ENCODE measurements at places on chromosomes 6 and 20.

DNA sequence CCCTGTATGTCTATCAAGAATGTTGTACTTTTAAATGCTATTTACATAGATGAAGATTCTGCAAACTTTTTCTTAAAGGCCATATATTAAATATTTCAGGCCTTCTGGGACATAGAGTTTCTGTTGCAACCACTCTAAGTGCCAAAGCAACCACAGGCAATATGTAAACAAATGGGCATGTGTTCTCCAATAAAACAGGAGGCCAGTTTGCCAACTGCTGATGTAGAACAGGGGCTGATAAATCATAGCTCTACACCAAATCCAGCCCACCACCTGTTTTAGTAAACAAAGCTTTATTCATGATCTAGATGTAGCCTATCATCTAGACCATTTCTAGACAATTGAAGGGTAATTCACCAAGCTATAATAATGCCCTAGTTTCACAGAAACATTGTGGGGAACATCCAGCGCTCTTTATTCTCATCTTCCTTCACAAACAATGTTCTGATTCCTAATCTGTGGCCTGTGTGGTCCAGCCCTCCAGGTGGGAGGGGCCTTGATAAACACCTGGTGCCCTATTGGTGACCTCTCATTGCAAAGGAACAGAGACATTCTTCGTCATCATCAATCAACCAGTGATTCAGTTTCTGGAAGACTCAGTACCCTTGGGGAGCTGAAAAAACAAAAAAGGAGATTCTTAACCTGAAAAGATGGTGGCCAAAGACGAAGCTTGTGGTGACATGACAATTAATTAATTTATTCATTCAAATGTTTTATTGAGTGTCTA, 80.2 kb downstream of the PREP start:
- no peak for DNase-seq

GRCh38 chr6:63963769-63964315, 328.2 kb downstream of the PHF3 start:
- no peak for DNase-seq

- DNase-seq, result no peak
Measured at GRCh38 chr20:58901488-58902402, 49.2 kb downstream of the GNAS start.

DNA sequence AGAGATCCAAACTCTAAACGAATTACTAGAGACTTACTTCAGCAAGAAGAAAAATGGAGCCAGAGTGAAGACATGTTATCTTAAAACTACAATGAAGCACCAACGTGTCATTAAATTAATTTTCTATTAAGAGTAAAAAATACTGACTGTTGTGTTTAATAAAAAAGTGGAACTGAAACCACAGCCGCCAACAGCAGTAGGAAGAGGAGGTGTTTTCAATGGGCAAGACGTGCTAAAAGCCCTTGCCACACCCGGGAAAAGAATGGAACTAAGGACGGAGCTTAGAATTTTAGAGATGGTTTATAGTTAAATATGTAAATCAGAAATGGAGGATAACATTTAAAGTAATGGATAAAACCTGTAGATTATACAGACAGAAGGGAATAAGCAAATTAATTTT, 608.7 kb downstream of the TFAP2A start:
- no peak for DNase-seq

DNA sequence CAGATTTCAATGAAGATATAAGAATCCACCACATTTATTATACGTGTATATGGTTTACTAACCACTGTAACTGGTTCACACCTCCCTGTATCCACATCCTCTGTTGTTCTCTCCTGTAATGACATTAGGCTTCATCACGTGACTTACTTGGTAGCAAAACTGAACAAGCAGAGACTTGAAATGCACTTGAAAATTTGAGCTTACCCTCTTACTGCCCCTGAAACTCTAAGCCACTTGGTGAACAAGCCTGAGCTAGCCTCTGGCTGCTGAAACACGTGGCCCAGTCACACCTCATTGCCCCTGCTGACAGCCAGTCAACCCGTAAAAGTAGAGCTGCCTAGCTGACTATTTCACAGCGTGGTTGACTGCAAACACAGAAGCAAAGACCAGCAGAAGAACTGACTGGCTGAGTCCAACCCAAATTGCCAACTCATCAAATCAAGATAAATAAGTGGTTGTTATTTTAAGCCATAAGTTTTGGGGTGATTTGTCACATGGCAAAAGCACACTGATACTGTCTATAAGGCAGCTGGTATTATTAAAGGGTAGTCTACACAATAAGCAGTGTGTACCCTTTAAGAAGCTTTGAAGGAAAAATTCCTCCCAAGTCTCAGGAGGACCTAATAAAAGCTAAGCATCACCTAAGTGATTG, 109.0 kb downstream of the RALGAPA2 start:
- no peak for DNase-seq

DNA sequence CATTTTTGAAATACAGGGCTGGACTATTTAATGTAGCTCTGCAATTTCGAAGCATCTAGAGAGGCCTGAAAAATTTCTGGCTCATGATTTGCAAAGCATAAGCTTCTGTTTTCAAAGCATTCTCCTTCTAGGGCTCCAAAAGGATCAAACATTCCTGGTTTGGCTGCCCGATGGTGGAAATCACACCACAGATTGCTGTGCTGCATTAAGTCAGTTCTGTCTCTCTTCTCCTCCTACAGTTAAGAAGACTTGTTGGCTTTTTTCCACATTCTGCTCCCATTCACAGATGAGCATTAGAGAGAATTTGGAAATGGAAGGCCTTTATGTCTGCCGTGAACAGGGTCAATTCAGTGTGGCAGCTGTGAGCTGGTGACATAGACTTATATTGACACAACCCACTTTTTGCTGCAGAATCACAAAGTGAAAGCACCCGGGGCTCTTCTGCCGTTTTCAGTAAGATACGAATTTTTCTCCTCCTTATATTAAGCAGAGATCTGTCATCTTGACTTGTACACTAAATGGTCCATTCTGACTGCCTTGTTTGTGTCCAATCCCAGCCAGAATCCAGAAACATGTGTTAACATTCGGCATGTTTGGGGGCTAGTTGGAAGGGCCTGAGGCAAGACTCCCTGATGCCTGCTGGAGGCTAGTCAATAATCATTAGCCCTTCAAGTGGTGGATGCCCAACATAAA, 330.8 kb upstream of the DEFB112 start:
- no peak for DNase-seq

- DNase-seq, result no peak
Measured at GRCh38 chr6:144876689-144877088, 591.6 kb downstream of the UTRN start.

- peak; percentile 57 for DNase-seq
Measured at GRCh38 chr6:30884521-30885480, 482 bp downstream of the DDR1 start.

- no peak for DNase-seq
Measured at GRCh38 chr20:62357681-62358080, 9.4 kb downstream of the LAMA5 start.

DNA sequence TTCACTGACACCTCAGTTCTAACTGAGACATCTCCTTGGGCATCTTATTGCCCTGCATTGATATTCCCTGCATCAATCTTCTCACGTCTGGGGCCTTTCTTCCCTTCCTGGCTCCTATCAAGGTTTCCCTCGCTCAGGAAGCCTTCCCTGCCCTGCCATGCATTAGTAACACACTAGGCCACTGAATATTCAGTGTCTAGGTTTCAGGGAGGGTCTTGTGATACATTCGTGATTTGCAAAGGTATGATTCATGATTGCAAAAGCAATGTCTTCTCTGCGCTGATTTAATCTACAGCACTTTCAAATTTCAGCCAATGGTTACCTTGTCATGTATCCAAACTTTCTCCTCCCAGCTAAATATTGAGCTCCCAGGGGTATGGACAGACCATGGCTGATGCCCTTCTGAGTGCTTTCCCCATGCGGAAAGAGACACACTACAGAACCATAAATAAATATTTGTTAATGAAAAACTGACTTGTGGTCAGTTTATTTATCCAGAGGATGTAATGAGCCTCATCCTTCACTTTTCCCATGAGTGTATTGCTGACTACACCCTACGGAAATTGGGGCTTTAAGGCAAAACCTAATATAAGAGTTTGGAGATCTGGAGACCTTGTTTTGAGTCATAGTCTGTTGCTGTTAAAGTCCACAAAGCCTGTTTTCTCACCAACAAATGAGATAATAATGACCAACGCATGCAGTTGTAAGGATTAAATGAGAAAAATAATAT, 21.6 kb upstream of the PCSK2 start:
- no peak for DNase-seq

DNA sequence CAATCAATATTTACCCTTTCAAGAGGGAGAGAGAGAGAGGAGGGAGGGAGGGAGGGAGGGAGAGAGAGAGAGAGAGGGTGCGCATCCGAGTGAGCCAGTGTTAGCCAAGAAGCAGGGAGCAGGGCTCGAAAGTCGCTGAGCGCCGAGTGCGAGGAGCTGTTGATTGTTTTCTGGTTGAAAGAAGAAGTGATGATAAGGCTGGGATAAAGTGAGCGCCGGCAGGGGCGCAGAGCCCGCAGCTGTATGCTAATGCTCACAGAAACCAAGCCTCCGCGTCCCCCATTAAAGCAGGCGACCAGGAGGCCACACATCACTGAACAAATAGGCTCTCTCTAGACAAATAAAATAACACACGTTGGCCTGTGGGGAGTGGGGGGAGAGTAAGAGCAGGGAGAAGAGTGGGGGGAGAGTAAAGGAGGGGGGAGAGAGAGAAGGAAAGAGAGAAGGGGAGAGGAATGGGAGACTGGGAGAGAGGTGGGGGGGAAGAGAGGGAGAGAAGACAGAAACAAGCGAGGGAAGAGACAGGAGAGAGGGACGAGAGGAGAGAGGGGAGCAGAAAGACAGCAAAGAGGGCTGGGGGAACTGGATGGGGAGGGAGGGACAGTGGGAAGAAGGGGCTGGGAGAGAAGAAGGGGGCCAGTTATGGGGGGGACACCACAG, 5.0 kb upstream of the INSM1 start:
- peak; percentile 65 for DNase-seq

- DNase-seq, result no peak
Measured at GRCh38 chr6:118603372-118603771, 48.0 kb downstream of the CEP85L start.

GRCh38 chr20:18686696-18687095, 98.8 kb downstream of the DTD1 start:
- no peak for DNase-seq

DNA sequence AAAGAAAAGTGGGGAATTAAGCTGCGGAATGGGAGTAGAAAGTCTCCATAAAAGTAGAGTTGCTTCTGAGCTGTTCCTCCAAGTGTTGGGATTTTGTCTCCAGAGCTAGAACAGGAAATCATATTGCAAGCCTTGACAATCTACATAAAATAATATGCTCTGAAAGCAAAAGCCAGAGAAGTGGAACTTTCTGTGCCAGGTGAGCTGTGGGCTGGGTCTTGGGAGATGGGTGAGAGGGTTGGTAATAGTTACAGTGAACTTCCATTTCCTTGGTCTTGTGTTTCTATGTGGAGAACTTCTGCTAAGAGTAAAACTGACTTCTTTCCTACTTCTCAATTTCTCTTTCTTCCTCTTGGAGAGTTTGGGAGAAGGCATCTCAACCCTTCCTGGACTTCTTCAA, 6.3 kb upstream of the HMGN4 start:
- no peak for DNase-seq

GRCh38 chr6:79650950-79651349, 19.8 kb downstream of the SH3BGRL2 start:
- no peak for DNase-seq

DNA sequence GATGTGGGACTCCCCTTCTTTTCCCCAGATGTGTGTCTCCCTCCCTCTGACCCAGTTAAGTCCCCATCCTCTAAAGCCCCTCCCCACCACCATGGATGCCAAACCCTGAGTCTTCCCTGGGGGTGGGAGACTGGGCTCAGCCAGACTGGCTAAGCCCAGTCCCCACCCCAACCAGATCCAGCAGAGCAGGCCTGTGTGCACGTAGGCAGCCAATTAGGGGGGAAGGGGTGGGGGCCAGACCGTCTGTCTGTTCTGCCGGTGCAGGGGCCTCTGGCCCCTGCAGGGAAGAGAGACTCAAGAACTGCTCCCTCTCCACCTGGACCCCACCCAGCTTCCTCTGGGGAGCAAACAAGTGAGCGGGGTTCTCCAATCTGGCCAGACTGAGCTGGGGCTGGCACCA, 605 bp downstream of the COX4I2 start:
- DNase-seq, result no peak

- no peak for DNase-seq
Measured at GRCh38 chr6:148761527-148762011, 14.7 kb downstream of the UST start.

- no peak for DNase-seq
Measured at GRCh38 chr6:42742116-42742894, 3.6 kb downstream of the TBCC start.

DNA sequence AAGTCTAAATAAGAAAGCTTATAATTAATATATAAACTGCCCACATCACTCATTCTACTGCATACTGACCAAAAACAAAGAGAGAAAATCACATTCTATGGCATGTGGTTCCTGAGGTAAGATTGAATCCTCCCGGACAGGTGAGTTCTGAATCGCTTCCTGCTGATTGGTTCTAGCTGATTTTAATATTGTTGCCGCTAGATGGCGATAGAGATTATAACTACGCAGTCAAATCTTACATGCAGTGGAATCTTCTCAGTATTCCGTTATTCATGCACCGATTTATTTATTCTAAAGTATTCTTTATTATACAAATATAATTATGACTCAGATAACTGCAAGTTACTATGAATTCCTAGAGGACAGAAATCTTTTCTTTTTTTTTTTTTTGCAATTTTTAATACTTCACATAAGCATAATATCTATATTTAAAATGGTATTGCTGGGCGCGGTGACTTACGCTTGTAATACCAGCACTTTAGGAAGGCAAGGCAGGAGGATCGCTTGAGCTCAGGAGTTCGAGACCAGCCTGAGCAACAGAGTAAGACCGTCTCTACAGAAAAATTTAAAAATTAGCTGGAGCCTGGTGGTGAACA, 24.2 kb upstream of the TMX4 start:
- no peak for DNase-seq

- DNase-seq, result no peak
Measured at GRCh38 chr6:99344289-99344688, 5.2 kb downstream of the FAXC start.

- DNase-seq, result no peak
Measured at GRCh38 chr6:34295721-34296120, 46.9 kb upstream of the SMIM29 start.

GRCh38 chr6:52538252-52538900, 38.5 kb downstream of the TRAM2 start:
- no peak for DNase-seq

GRCh38 chr6:161370880-161371279, 97.0 kb upstream of the AGPAT4 start:
- DNase-seq, result peak; percentile 78

DNA sequence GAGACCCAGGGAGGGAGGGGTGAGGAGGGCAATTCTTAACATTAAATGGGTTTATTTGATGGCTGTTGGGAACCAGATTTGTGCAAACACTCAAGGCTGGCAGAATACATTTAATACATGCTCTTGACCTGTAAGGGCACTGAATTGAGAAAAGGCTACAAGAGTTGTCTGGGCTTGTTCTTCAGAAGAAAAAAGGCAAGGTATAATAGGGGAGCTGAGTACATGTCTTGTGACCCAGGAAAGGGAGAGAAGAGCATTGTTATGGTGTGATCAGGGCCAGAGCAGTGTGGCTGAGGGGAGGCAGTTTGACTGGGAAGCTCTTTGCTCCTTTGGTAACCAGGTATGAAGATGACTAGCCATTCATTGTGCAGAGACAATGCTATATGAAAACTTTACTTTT, 18.9 kb downstream of the KLHL31 start:
- DNase-seq, result no peak
